ENCODE measurements at places on chromosomes 2 and 18.

GRCh38 chr2:85414761-85415553, 3.6 kb upstream of the SH2D6 start:
- DNase-seq: no peak

DNA sequence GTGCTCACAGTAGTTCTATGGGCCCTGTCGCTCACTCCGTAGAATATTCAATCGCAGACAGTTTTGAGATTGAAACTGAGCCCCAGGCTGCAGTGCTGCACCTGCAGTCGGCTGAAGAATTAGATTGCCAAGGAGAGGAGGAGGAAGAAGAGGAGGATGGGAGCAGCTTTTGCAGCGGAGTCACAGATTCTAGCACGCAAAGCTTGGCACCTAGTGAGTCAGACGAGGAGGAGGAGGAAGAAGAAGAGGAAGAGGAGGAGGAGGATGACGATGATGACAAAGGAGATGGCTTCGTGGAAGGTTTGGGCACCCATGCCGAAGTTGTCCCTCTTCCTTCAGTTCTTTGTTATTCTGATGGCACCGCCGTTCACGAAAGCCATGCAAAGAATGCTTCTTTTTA, 115.2 kb downstream of the GALNT3 start:
- DNase-seq: no peak

GRCh38 chr2:45714679-45715078, 63.2 kb downstream of the PRKCE start:
- no peak for DNase-seq

GRCh38 chr2:240806459-240806858, 13.6 kb downstream of the KIF1A start:
- no peak for DNase-seq

GRCh38 chr2:149064365-149064841, 25.9 kb downstream of the LYPD6B start:
- DNase-seq: no peak

GRCh38 chr18:67035026-67035425, 431.1 kb upstream of the CDH19 start:
- DNase-seq: no peak

DNA sequence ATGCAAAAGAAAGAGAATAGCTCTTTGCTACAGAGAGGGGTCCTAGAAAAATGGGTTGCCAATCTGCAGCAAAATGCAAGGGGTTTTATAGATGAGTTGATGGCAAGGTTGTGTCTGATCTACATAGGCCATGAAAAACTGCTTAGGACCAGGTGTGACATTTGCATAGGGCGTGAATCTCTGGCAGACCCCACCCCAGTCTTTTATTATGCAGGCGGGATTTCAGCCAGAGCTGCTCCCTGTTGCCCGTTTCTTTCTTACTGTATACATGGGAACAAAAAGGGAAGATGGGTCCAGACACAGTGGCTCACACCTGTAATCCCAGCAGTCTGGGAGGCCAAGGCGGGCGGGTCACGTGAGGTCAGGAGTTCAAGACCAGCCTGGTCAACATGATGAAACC, 286.4 kb upstream of the LRRTM4 start:
- DNase-seq: no peak

- DNase-seq: no peak
Measured at GRCh38 chr2:11051280-11051679, 104.0 kb upstream of the SLC66A3 start.

DNA sequence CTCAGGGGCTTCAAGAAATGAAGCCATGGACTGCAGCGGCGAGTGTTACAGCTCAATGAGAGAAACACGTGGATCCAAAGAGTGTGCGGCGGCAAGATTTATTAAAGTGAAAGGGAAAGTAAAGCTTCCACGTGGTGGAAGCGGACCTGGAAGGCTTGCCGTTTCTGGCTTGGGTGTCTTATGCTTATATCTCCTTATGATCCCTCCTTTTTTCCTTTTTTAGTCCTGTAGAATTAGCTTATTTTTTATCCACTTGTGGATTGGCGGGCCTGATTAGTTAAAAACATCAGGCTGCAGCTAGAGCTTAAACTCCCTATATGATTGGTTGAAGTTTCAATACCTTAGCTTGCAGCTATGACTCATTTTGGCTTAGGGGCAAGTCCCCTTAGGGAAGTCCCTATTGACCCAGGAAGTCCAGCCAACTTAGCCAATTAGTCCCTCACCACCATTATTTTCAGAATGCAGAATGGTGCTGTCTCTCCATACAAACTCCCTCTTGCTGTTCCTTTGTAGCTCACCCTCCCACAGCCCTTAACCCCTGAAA, 11.6 kb upstream of the HNMT start:
- DNase-seq: no peak

- DNase-seq: no peak
Measured at GRCh38 chr2:180781276-180781675, 199.1 kb upstream of the UBE2E3 start.
